Stimulated activated CD4-positive, alpha-beta T cell treated with anti-CD3 and anti-CD28 coated beads, Interleukin-1b, Interleukin-23, amount 100 ng/mL, for 1 hour (primary cell): ENCODE measurements at places on chromosomes 5 and 9.

- no peak for DNase-seq
Observed at GRCh38 chr5:133314086-133314485, 262.3 kb downstream of the HSPA4 start.

DNA sequence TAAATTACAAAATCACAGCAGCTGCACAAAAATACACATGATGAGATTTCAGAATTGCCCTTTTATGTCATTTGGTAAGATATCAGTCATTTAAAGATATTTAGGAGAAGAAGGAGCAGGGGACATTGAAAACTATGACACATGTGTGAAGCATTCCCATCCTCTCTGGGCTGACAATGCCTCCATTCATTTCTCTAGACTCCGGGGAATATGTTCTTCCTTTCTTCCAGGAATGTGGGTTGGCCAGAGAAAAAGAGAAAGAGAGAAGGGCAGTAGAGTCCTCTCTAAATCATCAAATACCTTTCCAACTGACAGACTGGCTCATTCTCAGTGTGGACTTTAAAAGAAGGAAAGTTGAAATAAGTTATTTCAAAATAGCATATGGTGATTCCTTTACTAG is 205.6 kb upstream of the ADAMTSL1 start:
- no peak for DNase-seq

DNA sequence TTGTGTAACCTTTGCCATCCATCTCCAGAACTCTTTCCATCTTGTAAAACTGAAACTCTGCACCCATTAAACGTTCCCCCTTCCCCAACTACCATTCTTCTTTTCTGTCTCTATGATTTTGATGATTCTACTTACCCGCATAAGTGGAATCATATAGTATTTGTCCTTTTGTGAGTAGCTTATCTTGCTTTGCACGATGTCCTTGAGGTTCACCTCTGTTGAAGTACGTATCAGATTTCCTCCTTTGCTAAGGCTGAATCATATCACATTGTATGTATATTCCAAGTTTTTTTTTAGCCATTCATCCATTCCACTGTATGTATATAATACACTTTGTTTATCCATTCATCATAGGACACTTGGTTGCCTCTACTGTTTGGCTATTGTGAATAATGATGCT is 2.9 kb upstream of the RNF130 start:
- no peak for DNase-seq

DNA sequence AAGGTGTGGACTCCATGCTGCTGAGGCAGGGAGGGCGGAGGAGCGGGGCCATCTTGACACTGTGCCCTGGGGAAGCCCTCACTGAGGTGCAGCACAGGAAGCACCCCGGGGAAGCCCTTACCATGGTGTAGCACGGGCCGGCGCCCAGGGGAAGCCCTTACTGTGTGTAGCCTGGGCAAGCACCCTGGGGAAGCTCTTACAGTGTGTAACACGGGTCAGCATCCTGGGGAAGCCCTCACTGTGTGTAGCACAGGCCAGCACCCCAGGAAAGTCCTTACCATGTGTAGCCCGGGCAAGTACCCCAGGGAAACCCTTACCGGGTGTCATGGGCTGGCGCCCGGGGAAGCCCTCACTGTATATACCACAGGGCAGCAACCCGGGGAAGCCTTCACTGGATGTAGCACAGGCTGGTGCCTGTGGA is 62.6 kb upstream of the ZNF354B start:
- DNase-seq, result no peak

DNA sequence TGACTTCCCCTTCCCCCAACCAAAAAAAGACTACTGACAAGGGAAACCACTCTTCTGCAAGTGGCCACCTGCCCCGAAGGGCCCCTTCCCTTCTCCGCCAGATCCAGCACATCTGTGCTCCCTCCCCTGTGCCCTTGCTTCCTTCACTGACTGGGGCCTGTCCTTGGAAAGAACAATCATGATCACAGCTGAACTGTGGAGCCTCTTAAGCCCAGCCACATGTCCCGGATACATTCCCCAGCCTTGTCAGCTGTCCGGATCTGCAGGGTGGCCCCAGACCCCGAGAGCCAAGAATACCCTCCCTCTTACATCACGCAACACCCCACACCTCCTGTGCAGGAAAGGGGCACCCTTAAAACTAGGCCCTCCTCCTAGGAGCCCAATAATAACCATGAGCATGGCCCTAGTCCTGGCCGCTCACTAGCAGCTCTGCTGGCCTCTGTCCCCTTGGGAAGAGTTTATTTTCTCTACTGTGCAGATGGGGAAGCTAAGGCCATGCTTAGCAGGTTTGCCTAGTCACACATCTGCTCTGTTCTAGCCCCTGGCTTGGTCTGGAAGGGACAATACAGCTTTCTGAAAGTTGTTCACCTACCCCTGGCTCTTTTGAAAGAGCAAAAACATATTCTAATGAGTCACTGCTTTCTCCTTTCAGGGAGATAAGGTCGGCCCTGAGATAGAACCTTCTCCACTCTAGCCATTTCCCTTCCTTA is 3.8 kb downstream of the SPRY4 start:
- no peak for DNase-seq

GRCh38 chr5:90279091-90279490 is 130.5 kb downstream of the CETN3 start:
- DNase-seq, result no peak
